Stimulated activated memory B cell treated with anti-CD40 and anti-IgM and Interleukin-4, amounts not matched to agents 10 μg/mL and 1 μg/mL and 100 μg/mL, for 72 hours (primary cell): ENCODE measurements at places on chromosomes 12 and 14.

- ATAC-seq, result no peak
Measured at GRCh38 chr14:106788534-106788933, 1262.2 kb downstream of the TMEM121 start.

GRCh38 chr12:6322969-6323339, 12.5 kb downstream of the PLEKHG6 start:
- ATAC-seq, result peak; percentile 20

GRCh38 chr12:54356228-54356627, 8.1 kb downstream of the GPR84 start:
- ATAC-seq, result no peak

GRCh38 chr12:26831951-26832821, 808 bp downstream of the ITPR2 start:
- peak; percentile 82 for ATAC-seq

DNA sequence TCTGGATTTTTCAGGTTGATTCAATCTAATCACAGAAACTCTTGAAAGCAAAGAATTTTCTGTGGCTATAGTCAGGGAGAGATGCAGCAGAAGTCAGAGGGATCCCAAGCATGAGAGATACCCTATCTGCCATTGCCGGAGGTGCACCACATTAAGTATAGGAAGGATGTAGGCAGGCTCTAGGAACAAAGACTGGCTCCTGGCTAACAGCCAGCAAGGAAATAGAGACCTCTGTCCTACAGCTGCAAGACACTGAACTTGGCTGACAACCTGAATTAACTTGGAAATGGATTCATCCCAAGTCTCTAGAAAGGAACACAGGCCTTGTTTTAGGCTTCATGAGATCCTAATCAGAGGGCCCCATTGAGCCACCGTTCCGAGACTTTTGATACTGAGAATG, 364.9 kb upstream of the FLRT2 start:
- no peak for ATAC-seq

GRCh38 chr12:79360936-79361335, 329.8 kb downstream of the PAWR start:
- ATAC-seq, result no peak
